Right renal pelvis (tissue), 4 donors: ENCODE measurements at places on chromosomes 12 and 14.

- no peak for DNase-seq
Observed at GRCh38 chr14:100692256-100692655, 34.4 kb upstream of the DLK1 start.

GRCh38 chr14:75559045-75559444 is 19.4 kb upstream of the FLVCR2 start:
- DNase-seq = no peak

DNA sequence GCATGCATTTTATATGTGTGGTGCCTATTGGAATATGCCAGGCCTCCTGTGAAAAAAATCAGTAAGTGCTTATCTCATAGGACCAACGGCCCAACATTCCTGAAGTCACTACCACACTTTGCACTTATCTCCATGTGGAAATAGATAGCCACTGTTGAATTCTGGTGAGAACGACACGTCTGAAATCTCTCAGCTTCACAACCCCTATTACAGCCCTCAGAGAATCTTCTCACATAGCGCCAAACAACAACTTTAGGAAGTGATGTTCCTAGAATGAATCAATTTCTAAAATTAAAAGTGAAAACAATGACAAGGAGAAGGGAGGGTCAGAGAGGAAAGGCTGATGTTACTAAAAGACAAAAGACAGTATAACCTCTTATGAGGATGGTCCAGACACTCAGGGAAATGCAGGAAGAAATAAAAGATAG is 270.8 kb upstream of the BTG1 start:
- no peak for DNase-seq

DNA sequence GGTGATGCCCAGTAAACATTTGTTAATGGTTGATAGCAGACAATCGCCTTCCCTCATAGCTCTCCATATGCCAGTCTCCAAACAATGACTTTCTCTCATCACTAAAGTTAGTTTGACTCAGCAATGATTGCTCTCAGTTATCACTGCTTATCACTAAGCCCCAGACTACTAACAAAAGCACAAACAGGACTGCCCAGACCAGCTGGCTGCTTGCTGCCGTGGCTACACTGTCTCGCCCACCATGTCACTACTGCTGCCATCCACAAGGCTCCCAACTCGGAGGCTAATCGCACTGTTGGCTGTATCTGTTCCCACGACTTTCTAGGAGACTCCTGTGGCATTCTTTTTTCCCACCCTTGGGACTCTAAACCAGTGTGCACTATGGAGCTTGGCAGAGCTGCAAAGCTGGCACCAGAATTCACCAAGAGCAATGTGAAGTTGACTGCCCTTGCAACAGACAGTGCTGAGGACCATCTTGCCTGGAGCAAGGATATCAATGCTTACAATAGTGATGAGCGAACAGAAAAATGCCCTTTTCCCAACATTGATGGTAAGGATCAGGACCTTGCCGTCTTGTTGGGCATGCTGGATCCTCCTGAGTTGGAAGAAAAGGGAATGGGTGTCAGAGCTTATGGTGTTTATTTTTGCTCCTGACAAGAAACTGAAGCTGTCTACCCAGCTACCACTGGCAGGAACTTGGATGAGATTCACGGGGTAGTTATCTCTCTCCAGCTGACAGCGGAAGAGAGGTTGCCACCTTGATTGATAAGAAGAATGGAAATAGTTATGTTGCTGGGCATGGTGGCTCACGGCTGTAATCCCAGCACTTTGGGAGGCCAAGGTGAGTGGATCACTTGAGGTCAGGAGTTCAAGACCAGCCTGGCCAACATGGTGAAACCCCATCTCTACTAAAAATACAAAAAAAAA is 27.1 kb upstream of the NR2C1 start:
- no peak for DNase-seq

DNA sequence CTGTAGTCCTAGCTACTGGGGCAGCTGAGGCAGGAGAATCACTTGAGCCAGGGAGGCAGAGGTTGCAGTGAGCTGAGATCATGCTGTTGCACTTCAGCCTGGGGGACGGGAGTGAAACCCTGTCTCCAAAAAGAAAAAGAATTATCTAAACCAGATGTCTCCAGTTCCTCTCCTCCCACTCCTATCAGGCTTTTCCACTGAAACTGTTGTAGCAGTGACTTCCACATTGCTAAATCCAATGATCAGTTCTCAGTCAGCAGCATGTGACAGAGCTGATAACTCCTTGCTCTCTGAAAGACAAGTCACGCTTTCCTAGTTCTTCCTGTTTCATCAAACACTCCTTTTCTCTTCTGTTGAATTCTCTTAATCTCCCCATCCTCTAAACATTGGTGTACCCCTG is 8.6 kb downstream of the SLC38A6 start:
- DNase-seq = no peak

DNA sequence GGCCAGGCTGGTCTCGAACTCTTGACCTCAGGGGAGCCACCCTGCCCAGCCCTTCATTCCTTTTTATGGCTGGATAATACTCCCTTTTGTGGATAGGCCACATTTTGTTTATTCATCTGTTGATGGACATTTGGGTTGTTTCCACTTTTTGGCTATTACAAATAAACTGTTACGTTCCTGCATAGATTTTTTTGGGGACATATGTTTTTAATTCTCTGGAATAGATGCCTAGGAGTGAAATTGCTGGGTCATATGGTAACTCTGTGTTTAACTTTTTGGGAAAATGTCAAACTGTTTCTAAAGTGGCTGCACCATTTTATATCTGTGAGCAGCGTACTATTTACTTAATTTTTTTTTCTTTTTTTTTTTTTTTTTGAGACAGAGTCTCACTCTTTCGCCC is 9.8 kb downstream of the KMT5A start:
- no peak for DNase-seq

DNA sequence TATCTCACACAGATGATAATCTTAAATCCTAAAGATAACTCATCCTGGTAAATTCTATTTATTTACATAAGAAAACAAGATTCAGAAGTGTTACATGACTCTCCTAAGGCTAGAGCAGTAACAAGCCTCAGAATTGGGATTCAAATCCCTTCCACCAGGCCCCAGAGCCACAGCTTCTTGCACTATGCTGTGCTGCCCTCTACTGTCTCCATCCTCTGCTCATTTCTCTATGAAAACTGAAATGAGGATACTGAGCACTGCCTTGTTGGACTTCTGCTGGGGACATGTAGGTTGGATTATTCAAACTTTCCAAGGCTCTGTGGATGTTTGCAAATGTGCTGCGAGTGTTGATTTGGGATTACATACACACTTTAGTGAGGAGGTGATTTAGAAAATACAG is 23.5 kb upstream of the C12orf50 start:
- no peak for DNase-seq

DNA sequence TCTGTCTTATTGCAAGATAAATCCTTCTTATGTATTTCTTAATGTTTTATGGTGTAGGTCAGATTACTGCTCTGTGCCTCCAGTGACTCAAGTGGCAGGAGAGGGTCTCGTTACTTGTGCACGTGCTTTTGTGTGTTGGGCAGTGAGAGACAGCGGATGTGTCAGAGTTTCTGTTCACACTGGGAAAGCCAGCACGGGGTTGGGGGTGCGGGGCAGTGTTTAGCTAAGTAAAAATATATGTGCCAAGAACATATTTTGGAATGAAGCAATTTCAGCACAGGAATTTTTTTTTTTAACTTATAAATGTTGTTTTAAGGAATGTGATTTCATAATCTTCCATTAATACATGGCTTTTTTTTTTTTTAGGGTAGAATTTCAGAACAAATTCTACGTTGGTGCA is 4.5 kb upstream of the DNAH10 start:
- DNase-seq = no peak

DNA sequence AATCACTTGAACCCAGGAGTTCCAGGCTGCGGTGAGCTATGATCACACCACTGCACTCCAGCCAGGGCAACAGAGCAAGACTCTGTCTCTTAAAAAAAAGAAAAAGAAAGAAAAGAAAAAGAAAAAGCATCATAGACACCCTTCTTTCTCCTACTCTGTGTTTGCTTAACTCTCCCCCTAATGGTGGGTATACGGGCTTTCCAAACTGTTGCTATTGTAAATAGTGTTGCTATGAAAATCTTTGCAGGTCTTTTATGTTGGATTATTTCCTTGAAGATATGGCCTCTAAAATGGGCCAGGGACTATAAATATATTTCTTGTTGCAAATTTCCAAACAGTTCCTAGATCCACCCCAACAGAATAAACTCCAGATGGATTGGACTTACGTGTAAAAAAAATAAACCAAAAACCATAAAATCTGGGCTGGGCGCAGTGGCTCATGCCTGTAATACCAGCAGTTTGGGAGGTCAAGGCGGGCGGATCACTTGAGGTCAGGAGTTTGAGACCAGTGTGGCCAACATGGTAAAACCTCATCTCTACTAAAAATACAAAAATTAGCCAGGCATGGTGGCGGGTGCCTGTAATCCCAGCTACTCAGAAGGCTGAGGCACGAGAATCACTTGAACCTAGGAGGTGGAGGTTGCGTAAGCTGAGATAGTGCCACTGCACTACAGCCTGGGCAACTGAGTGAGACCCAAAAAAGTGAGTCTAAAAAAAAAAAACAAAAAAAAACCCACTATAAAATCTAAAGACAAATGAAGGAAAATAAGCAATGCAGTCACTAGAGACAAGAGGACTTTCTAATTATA is 25.9 kb downstream of the NFKBIA start:
- no peak for DNase-seq

- no peak for DNase-seq
Observed at GRCh38 chr14:101554991-101555668, 6.2 kb upstream of the DIO3 start.

- no peak for DNase-seq
Observed at GRCh38 chr12:108727868-108728735, 3.2 kb downstream of the CORO1C start.

DNA sequence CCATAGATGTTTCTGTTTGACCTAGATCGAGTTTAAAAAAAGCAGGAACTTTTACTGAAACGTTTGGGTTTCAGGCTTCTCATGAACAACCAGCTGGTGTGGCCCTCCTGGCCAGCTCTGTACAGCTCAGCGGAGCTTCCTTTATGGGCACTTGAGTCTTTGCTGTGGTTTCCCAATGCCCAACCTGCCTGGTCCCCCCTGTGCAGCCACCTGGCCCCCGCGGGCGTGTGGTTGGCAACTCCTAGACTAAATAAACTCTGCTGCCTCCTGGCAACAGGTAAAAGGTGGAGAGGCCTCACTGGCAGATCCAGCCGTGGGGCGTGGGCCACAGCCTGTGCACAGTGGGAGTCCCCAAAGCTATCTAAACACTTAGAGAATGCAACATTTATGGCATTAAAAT is 38.7 kb downstream of the ADGRD1 start:
- DNase-seq = no peak

DNA sequence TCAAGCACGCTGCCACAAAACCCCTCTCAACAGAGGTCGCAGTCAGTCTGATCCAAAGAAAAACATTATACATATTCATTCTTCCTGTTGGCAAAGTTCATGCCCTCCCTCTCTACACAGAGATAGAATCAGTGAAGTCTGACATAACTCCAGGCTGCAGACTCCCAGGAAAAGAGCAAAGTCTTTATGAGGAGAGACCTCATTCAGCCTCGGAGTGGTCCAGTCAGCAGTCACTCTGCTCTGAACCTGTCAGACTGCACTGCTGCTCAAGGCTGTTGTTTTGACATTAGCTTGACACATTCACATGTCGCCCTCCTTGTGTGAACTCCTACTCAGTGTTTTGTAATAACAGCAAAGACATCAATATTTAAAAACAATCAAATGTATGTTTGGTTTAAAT is 241.2 kb upstream of the G2E3 start:
- DNase-seq = no peak

DNA sequence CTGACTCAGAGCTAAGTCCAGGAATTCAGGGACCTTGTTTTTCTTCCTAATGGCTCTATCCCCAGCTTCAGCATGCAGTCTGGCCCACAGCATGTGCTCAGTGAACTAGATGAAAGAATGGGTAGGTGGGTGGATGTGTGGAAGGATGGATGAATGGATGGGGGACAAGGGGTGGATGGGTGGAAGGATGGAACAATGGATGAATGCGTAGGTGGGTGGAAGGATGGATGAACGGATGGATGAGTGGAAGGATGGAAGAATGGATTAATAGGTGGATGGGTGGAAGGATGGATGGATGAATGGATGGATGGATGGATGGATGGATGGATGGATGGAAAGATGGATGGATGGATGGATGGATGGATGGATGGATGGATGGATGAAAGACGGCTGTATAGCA is 79.7 kb upstream of the SFSWAP start:
- no peak for DNase-seq

- DNase-seq = no peak
Observed at GRCh38 chr12:129559776-129560175, 344.0 kb downstream of the TMEM132D start.

DNA sequence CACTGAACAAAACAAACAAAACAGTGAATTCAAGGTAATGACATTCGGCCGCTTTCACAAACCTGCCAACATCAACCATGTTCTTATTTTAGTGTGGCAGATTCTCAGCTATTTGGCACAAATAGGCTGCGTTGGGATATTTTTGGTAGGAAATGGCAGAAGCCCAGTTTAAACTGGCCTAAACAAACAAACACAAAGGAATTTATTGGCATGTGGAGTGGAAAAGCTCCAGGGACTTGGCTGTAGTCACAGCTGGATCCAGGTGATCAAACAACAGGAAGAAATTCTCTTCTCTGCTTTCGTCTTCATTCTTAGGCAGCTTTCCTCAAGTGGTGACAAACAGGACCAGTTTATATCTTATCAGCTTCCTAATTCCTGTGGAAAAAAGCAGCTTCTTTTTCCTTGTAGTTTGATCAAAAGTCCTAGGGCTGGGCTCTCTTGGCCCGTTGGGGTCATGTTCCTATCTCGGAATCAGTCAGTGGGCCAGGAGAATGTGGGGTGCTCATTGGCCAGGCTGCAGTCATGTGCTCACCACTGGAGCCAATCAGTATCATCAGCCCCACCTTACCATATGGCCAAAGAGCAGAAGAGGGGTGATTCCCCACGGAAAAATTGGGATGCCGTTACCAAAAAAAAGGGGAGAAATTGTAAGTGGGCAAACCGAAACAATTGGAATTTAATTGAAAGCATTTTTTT is 22.6 kb downstream of the C12orf75 start:
- DNase-seq = no peak

DNA sequence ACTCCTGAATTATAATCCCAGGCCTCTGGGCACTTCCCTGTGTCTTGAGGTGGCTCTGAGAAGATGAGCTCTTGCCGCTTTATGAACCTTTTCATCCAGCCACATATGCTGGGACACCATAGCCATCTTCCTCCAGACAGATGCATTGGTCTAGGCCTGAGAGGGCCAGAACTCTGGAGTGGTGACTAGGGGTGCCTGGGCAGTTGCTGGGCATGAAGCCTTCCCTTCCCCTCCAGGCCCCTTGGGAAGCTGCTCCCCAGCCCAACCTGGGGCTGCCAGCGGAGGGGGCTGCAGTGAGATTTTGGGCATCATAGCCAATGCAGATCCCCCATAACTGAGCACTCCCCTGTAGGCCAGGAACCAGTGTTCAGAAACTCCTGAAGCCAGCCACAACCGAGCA is 135.2 kb downstream of the GCH1 start:
- DNase-seq = no peak

- no peak for DNase-seq
Observed at GRCh38 chr14:54975856-54976255, 51.0 kb downstream of the WDHD1 start.
